ENCODE measurements at places on chromosomes 7 and 10.

- no peak for DNase-seq
Measured at GRCh38 chr7:49670991-49671390, 102.4 kb upstream of the VWC2 start.

- DNase-seq = peak; percentile 63
Measured at GRCh38 chr7:140230861-140231770, 54.3 kb upstream of the KDM7A start.

DNA sequence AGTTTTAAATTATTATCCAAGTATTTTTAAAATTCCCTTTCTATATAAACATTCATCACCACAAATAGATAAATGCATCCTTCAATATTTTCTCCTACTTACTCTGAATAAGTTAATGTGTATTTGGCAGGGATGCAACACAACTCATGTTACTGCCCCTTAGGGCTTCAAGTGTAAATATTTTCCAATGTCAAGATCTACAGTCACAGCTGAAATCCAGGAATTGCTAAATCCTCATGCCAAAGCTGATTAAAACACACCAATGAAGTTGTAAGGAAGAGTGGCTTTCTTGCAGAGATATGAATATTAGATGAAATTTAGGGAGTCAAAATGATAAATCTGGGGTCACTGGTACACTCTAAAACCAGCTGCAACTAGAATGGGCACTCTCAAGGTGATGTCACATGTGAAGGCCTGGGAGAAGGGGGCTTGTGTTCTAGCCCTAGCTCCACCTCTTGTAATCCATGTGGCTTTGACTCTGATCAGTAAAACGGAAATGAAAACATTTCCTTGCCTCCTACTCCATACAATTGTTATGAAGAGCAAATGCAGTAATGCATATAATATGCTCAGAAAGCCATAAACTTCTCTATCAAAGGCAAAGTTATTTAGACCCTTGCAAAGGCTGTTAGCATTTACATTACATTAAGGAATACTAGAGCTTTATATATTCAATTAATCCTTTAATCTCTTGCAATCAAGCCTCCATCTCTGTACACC is 228.1 kb upstream of the NFE2L3 start:
- DNase-seq = no peak

DNA sequence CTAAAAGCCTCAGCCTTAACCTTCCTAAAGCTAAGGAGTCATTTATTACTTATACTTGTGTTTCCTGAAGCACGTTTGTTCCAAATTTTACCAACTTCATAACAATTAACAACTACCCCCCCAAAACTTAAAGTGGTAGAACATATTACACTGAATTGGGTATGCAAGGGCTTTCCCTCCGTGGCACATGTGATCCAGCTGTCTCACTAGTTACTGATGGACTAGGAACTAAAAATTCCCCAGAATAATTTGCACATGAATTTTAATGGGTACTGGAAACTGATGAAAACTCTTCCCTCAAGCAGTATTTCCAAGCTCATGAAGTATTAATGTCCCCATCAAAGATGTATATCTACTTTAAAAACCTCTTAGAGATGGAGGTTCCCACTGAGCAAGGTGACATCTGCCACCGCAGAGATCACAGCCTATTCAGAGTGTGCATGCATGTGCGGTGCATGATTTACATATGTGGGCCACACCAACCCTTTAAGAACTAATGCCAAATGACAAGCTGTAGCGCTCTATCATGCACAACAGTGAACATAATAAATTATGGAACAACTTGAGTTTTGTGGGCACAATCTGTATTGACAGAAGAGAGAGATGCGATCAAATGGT is 139.9 kb upstream of the ADCY1 start:
- no peak for DNase-seq

DNA sequence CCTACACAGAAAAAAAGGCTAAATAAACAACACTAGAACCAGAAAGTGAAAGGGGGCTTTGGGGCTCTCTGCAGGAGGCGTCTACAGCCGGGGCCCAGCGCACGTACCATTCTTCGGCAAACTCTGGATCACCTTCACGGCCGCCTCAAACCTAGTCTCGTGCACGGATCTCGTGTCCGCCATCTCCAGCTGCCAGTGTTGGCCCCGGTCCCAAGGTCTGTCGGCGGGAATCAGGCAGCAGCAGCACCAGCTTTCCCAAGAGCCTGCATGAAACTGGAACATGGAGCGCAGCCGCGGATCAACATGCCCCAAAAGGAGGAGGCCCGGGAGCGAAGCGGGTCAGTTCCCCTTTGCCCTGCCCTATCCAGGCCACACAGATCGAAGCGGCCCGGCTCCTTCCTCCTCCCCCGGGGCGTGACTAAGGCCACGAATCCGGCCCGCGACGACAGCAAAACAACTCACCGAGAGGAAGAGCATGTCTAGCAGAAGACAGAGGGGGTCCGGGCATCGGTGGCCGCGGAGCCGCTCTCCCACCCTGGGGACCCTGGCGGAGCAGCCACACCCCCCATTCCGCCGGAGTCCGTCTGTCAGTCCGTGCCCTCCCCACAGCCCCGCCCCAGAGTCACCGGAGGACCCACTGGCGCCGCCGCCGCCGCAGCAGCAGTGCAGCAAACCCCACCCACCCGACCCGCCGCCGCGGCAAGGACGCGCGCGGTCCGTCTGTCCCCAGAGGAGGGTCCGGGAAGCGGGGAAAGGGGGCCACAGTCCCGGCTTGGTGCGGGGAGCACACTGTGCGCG is at the start of gene ACBD5:
TSS of gene ACBD5 (minus strand) at position 586 of the 798 bp plus-strand sequence. CDS start at position 477, 109 bp downstream.
- peak; percentile 68 for DNase-seq

GRCh38 chr10:3807211-3807927 is 22.4 kb upstream of the KLF6 start:
- no peak for DNase-seq

GRCh38 chr7:69399401-69399800 is 198.9 kb upstream of the AUTS2 start:
- no peak for DNase-seq

DNA sequence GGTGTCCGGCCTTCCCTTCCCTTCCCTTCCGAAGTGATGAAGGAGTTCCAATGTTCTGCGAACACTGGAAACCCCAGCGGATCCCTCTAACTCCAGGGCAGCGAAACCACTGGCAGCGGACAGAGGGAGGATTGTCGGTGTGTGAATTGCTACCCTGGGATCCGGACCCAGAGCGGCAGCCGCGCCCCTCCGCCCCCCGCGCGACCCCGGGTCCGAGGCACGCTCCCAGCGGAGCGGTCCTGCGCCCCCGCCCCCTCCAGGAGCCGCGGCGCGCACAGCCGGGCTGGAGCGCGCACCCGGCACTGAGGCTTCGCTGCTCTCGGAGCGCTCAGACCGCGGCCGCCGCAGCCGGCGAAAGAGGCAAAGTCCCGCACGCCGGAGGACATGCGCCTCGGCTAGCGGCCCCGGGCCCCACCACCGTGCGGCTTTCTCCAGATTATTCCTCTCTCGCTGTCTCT is at the start of gene PTPRZ1:
TSS of gene PTPRZ1 (plus strand) at position 331 of the 458 bp plus-strand sequence. CDS start 339 bp downstream, outside the sequence.
- peak; percentile 24 for DNase-seq

- DNase-seq = no peak
Measured at GRCh38 chr10:31179091-31179680, 139.8 kb upstream of the ZEB1 start.

- DNase-seq = no peak
Measured at GRCh38 chr7:18590241-18590640, 94.7 kb downstream of the HDAC9 start.

DNA sequence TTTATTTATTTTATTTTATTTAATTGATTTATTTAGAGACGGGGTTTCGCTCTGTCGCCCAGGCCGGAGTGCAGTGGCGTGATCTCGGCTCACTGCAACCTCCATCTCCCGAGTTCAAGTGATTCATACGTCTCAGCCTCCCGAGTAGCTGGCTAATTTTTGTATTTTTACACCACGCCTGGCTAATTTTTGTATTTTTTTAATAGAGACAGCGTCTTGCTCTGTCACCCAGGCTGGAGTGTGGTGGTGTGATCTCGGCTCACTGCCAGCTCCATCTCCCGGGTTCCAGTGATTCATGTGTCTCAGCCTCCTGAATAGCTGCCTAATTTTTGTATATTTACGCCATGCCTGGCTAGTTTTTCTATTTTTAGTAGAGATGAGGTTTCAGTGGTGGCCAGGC is 34.2 kb downstream of the AP5Z1 start:
- no peak for DNase-seq

DNA sequence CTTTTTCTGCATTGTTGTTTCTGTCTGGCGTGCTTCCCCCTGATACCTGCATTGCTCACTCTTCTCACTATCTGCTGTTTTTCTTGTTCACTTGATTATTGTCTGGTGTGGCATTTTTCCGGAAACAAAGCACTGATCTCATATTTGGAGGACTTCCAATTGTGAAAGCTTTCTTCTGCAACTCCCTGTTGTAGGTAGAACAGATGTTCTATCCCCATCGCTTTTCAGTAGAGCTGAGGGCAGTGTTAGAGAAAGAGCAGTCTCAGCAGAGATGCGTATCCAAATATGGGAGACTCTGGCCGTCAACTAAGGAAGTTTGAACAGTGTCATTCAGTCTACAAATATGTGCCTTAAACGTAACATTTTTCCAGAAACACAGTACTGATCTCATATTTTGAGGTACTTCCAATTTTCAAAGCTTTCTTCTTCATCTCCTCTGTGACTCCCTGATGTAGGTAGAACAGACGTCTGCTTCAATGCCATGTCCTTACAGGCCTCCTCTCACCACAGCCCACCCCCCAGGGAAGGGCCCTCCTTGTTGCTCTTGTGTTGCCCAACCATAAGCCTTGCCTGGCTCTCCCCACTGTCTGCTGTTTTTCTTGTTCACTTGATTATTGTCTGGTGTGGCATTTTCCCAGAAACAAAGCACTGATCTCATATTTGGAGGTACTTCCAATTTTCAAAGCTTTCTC is 27.1 kb upstream of the GJD4 start:
- no peak for DNase-seq

GRCh38 chr10:49056356-49056755 is 59.0 kb downstream of the VSTM4 start:
- DNase-seq = no peak

- DNase-seq = no peak
Measured at GRCh38 chr10:78567680-78568455, 500.9 kb upstream of the ZMIZ1 start.

DNA sequence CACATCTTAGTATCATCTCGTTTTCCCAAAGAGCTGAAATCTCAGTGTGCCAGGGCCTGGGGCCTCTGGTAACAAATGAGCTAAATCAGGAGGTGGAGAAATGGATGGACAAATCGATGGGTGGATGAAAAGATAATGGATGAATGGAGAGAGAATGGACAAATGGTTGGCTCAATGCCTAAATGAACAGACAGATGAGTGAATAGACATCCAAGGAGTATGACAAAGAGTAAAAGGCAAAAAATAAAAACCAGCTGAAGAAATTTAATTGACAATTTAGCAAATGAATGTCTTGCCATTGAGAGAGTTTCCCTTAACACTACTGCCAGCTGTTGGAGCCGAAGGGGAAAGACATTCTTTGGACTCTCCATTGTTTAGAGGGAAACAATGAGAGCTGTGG is 8.0 kb downstream of the SYCE1 start:
- no peak for DNase-seq

- DNase-seq = no peak
Measured at GRCh38 chr7:40303996-40304395, 169.2 kb downstream of the SUGCT start.

DNA sequence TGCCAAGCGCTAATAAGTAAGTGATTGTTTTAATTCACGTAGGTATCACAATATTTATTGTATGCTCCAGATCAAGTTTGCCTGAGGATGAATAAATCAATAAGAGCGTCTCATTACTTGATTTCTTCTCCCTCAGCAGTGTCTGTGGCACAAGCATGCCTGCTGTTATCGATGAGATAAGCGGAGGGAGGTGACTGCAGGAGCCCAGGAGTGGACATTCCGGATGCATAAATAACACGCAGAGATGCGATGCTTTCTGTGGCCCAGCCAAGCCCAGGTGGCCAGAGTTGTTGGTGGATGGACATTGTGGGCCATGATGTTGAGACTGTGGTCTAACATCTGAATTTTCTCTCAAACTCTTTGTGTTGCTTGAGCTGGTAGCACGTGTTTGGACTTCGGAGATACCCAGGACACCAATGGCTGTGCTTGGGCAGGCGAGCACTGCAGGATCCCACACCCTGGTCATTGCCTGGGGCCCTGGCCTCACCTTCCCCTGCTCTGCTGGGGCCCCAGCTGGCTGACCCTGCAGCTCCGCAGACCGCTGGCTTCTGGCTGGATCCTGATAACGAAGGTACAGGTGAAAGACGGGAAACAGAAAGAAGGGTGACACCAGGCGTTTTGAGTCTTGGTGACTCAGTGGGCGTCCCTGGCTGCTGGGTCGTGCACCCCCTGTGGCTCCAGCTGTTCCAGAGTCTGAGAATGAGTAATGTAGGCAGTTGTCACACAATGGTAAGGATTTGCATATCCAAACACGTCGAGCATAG is 31.2 kb upstream of the MNX1 start:
- no peak for DNase-seq

DNA sequence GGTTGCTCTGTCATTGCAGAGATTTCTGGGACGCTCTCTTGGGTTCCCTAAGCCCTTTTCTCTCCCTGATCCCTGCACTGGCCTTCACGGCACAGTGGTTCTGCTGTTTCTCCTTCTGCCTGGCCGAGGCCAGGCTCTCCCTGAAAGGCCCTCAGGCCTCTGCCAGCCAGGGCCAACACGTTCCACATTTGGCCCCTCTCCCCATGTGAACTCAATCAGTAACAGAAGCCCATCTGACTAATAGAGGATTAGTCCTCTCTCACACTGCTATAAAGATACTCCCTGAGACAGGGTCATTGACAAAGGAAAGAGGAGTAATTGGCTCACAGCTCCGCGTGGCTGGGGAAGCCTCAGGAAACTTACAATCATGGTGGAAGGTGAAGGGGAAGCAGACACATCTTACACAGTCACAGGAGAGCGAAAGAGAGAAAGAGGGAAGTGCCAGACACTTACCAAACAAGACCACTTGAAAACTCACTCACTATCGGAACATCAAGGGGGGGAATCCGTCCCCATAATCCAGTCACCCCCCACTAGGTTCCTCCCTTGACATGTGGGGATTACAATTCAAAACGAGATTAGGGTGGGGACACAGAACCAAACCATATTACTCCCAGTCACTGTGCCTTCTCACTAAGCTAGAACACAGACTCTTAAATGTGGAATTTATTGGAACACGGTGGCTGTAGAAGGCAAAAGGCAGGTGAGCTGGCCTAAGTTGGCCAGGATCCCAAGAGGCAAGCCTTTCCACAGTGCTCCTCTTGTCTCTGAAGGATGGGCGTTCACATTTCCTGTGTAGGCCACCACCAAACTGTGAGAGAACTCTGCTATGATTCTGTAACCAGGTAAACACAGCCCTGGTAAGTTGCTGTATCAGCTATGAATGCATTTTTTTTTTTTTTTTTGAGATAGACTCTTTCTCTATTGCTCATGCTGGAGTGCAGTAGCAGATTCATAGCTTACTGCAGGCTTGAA is 8.8 kb downstream of the FZD8 start:
- no peak for DNase-seq
